NCI-H2029 treated with DMSO at 0.1 percent for 48 hours (cell line): ENCODE measurements at places on chromosomes 2 and 18.

GRCh38 chr2:98388601-98389250 lies 42.5 kb downstream of the CNGA3 start:
- DNase-seq: no peak

- no peak for DNase-seq
Measured at GRCh38 chr2:17199741-17200140, 318.5 kb downstream of the RAD51AP2 start.

DNA sequence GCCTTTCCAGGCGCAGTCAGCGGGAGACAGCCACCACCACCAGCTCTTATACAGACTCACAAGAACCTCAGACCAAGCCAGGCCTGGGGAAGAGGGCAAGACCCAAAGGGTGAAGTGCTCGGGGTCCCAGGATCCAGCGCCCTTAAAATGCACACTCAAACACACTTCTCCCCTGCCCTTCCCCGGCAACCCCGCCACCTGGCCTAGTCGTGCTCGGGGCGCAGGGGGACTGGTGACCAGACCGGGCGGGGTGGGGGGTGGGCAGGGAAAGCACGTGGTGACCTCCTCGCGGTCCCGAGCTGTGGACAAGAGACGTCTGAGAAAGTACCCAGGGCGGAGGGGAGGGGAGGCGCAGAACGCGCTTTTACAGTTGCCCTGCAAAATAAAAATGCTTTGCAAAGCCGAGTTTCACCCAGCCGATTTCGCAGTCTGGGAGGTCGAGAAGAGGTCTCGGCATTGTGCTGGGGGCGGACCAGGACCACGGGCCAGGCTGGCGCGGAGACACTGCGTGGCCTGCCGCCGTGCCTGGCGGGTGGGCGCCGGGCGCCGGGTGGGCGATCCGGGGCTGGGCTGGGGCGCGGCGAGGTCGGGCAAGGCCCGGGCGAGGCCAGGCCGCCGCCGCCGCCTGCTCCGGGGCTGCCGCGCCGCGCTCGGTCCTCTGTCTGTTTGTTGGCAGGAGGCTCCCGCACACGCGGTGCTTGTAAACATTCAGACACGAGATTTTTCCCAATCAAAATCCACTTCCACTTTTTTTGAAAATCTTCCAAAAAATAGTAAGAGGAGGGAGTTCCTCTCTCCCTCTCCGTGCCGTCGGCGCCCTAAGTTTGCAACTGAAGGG lies 2.0 kb downstream of the BCL11A start:
- peak; percentile 6 for DNase-seq

DNA sequence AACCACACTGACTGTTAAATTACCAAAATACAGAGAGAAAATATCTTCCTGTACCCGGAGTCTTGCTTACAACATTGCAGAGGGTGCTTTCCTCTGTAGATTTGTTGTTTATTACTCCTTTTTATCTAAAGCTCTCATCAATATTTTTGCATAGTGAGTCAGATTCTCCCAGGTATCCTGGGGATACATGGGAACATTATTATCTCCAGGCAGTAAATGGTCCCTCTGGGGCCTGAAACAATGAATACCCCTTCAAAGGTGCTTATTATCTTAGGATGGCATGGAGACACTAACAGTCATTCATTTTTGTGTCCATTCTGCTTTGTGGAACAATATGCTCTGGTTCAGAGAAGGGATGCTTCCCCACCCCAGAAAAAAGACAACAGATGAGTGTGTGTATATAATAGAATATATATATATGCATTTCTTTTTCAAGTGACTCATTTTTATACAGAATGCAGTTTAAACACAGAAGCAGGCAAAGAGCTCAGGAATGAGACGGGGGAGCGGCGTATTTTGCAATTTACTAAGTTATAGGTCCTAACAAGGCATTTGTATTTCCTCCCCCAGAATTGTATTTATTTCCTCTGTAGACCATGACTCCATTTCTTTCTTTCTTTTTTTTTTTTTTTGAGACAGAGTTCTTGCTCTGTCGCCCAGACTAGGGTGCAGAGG lies 424.8 kb upstream of the ZEB2 start:
- no peak for DNase-seq

DNA sequence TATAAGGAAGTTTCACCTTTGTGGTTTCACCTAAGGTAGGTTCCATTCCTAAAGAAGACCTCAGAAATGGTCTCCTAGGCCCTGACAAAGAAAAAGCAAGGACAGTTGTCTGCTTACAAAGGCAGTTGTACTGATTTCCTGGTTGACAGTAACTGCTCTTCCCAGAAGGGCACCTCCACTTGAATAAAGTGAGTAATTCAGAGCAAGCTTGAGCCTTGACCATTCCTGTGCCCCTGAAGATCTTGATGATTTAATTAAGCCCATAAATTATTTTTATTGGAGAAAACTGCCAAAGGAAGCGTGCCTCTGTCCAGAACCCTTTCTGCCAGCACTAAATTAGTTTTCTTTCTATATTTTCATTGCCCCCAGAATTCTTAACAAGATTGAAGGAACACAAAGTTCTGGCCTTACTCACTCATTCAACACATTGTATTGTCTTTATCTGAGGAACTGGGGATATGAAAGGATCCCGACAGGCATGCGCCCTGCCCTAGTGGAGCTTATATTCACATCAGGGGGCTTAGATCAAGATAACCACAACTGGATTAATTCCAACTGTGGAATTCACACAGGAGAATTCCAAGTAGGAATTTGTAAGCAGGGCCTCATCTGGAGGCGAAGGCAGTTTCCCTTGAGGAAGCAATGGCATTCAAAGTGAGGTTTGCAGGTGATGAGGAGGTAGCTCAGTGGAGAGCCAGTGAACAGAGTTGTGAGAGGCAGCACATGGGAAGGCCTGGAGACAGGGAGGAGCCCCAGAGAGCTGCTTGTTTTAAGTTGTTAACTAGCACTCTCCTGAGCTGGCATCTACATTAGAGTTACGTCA lies 21.2 kb downstream of the PTRHD1 start:
- DNase-seq: no peak

DNA sequence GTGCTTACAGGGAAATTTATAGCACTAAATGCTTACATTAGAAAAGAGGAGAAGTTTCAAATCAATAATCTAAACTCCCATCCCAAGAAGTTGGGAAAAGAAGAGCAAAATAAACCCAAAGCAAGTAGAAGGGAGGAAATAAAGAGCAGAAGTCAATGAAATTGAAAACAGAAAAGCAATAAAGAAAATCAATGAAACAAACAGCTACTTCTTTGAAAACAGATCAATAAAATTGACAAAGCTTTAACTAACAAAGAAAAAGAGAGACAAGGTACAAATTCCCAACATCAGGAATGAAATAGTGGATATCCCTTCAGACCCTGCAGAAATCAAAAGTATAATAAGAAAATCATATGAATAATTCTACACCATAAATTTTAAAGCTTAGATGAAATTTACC lies 25.5 kb upstream of the ONECUT2 start:
- DNase-seq: no peak

DNA sequence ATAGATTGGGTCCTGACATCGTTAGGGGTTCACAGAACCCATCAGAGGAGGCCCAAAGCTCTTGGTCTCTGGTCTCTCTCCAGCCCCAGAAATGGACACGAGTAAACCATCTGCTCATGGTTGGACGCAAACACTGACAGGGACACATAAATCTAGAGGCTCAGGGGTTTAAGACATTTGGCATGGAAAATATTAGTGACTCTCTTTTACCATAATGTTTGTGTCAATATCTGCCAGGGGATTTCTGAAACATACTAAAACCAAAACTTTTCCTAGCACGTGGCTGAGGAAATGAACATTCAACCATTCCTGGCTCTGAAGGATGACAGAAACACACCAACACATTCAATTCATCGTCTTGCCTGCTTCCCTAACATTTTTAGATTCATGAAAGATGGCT lies 226.2 kb downstream of the SP3 start:
- DNase-seq: no peak

DNA sequence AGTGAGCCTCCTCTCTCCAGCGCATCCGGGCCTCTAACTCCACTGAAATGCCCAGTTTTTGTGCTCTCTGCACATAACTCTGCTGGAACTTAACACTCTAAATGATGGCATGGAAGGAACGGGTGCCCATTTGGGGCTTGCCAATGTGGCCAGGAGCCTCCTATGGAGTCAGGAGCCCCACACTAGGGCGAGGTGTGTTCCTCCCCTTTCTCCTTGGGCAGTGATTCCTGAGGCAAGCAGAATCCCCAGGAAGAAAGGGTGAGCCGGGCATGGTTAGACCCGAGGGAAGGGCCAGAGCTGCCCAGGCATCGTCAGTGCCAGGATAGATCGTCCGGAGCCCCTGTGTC lies 63.0 kb downstream of the DDX1 start:
- no peak for DNase-seq

- no peak for DNase-seq
Measured at GRCh38 chr2:172332507-172332906, 94.9 kb upstream of the ITGA6 start.

GRCh38 chr2:1886405-1886992 lies 142.2 kb upstream of the PXDN start:
- DNase-seq: no peak

DNA sequence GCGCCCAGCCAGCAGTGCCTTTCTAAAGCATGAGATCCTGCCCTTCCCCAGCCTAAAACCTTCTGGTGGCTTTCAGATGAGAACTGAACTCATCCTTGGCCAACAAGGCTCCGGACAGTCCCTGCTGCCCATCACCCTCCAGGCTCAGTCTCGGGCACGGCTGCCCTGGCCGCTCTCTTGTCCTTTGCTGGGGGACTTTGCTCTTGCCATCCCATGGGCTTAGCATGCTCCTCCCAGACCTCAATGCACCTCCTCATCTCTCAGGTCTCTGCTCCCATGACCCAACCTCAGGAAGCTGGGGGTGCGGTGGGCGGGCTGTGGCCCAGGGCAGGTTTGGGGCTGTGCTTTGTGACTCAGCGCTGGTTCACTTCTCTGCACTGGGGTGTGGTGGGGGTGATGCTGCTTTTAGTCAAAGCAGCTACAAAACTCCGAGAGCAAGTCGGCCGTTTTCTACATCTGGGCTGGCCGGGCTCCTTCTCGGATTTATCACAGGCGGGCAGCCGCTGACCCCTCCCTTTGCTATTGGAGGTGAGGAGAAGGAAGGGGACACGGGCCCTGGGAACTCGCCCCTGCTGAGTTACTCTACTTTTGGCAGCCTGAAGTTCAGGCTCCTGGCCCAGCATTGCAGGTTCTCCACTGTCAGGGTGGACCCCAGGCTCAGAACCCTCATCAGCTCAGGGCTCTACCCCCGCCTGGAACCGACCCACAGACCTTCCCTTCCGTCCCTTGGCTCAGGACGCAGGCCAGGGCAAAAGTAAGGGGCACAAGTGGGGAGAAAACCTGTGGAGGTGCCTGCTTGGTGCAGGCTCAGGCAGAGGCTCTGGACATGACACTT lies 90.6 kb upstream of the TAF1B start:
- no peak for DNase-seq

DNA sequence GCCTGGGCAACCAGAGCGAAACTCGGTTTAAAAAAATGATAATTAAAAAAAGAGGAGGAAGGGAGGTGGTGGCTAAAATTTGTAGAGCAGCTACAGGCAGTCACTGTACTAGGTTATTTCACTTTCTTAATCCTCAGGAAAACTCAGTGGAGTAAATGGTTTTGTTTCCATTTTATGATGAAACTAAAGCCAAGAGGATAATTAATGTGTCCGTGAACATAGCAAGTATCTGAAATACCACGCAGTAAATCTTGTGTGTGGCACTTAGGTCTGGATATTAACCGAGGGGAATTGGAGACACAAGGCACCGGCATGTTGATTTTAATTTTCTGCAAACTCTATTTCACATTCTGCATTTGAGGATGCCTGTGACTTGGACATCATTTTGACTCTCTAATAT lies 14.5 kb downstream of the SH3BP4 start:
- no peak for DNase-seq

- DNase-seq: no peak
Measured at GRCh38 chr2:104046466-104046865, 807.4 kb upstream of the POU3F3 start.

GRCh38 chr2:19207452-19207851 lies 151.0 kb downstream of the OSR1 start:
- DNase-seq: no peak

DNA sequence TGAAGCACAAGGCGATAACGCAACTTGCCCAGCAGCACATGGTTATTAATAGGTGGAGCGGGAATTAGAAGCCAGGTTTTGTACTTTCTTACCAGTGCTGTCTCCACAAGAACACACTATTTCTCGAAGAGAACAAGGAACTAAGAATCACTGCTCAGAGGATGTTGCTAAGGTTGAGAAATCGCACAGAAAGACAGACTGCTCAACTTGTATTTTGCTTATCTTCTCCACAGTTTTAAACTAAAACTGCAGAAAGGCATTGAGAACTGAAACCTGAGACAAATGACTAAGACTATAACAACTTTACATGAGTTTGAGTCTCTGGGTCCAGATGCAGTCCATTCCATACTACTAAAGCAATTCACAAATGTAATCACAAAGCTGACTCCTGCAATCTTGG lies 6.2 kb downstream of the PRKD3 start:
- DNase-seq: no peak

- no peak for DNase-seq
Measured at GRCh38 chr2:239953418-239954061, 71.6 kb downstream of the NDUFA10 start.

- DNase-seq: no peak
Measured at GRCh38 chr2:127085317-127085681, 21.7 kb downstream of the BIN1 start.

DNA sequence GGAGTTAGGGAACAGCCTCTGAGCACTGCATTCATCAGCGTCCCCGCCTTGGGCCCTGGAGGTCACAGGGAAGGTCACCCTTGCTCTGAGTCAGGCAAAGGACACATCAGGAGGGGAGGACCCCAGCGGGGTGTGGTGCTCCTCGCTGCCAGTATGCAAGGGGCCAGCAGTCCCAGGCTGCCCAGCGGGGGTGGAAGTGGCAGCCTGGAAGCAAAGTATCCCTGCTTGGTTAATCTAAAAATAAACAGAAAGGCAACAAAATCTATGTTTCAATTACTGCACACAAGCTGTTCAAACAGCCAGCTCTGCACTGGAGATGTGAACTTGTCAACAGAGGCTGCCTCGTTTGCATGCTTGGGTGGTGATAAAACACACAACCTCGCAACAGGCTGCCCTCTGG lies 164.1 kb downstream of the KLHL29 start:
- DNase-seq: no peak

DNA sequence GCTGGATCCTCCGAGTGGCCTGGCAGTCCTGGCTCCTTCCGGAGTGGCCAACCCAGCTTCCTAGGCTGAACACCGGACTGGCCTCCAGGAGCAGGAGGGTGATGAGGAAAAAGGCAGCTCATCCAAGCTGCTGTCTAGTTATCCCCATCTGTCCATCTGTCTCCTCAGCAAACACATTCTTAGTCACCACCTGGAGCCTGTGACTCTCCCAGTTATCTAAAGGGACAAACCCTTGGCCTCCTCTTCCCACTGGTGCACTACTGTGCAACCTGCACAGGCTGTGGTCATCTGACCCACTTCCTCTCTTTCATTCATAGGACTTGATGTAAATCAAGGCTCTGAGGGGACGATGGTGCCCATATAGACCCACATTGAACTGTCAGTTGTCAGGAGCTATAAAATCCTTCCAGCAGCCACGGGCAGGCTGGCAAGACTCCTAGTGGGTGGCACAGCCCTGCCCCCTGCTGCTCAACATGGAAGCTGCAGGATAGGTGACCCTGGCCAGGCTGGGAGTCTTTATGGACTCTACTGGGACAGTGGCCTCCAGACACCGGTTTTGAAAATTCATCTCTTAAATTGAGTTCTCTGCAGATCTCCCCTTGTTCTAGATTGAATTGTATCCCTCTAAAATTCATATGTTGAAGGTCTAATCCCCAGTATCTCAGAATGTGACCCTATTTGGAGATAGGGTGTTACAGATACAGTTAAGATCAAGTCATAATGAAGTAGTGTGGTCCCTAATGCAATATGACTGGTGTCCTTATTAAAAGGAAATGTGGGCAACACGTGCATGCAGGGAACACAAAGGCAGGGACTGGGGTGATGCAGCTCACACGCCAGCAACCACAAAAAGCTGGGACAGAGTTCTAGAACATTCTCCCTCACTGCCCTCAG lies 29.3 kb upstream of the DUSP2 start:
- peak; percentile 5 for DNase-seq
